ENCODE measurements at places on chromosomes 2 and 18.

GRCh38 chr18:49206717-49207116 lies 253.7 kb downstream of the DYM start:
- H3K27ac ChIP-seq: peak overlapping the region; percentile 42
- H3K4me1 ChIP-seq: peaks cover 21% of the 10 kb centered on the region
- H3K4me3 ChIP-seq: no peak overlapping the region
- peaks cover 2% of the 10 kb centered on the region for H3K27me3 ChIP-seq
- DNase-seq: peak; percentile 13

DNA sequence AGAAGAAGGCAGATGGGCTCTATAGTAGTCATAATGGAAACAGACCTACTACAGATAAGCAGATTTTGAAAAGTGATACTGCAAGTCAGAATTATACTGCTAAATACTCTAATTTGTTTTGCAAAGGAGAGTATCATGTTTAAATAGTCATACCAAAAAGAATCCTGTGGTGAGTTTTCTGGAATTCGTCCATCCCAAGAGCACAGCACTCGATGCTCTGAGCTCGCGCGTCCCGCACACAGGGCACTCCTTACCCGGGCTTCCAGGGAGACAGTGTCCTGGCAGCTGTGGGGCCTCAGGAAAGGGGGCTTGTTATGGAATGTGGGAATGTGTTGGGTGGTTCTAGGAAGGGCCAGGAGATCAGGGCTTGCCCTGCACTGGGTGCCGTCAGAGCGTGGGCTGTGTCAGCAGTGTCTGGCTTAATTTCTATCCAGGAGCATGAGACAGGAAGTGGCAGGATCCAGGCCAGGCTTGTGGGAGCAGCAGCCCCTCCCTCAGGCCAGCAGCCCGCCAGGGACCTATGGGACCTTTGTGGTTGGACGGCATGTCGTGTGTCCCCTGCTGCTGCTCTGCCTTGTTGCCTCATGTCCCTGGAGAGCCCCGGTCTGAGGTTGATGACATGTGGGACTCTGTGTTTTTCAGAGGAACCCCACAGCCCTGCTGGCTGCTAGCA lies 193.2 kb upstream of the TPO start:
- peaks cover 4% of the 10 kb centered on the region for H3K27me3 ChIP-seq
- peaks cover 10% of the 10 kb centered on the region for H3K36me3 ChIP-seq
- peak overlapping the region; percentile 66 for H3K4me3 ChIP-seq
- no peak for DNase-seq
- H3K4me1 ChIP-seq: peaks cover 6% of the 10 kb centered on the region

DNA sequence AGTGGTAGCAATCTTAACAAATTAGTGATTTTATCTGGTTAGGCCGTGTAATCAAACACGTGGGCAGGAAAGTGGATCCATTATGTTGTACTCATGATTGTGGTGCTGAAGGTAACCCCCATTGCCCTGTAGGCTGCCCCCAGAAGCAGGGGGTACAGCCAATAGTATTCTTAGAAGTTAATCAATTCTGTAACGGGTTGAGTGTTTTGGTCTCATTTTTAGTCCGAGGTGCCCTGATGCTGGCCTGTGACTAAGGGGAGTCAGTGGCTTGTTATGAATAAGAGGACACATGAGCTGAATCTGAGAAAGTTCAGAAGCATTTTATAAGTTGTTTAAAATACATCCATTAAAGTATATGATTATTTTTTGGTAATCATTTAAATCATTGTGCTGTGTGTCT lies 8.6 kb downstream of the EPAS1 start:
- H3K36me3 ChIP-seq: peaks cover 11% of the 10 kb centered on the region
- H3K27me3 ChIP-seq: peaks cover 3% of the 10 kb centered on the region
- H3K4me3 ChIP-seq: no peak overlapping the region
- peak overlapping the region; percentile 29 for H3K27ac ChIP-seq
- DNase-seq: no peak
- H3K4me1 ChIP-seq: peaks cover 76% of the 10 kb centered on the region

DNA sequence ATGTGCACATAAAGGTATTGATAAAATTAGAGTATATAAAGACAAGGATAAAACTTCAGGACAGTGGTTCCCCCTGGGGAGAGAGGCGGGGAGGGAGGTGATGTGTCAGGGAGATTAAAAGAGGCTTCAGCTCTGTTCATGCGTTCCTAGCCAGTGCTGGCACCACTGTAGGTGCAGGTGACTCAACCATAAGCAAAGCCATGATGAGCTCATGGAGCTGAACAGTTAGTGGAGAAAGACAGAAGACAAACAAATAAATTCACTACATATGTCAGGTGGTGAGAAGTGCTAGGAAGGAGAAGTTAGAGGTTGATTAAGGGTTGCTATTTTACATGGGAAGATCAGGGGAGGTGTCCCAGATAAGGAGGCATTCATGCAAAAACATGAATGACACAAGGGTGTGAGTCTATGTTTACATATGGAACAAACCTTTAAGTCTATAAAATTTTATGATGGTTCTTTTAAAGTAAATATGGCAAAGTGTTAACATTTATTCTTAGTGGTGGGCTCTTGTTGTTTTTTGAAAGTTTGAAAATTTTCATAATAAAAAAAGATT lies 136.0 kb downstream of the ANKRD44 start:
- DNase-seq: peak; percentile 68
- peaks cover 33% of the 10 kb centered on the region for H3K4me1 ChIP-seq
- H3K27me3 ChIP-seq: no peaks in the 10 kb centered on the region

GRCh38 chr2:8540552-8541055 lies 141.3 kb upstream of the ID2 start:
- H3K36me3 ChIP-seq: no peaks in the 10 kb centered on the region
- peaks cover 31% of the 10 kb centered on the region for H3K4me1 ChIP-seq
- no peak overlapping the region for H3K4me3 ChIP-seq
- H3K27me3 ChIP-seq: peaks cover 21% of the 10 kb centered on the region
- H3K27ac ChIP-seq: no peak overlapping the region
- no peak for DNase-seq

DNA sequence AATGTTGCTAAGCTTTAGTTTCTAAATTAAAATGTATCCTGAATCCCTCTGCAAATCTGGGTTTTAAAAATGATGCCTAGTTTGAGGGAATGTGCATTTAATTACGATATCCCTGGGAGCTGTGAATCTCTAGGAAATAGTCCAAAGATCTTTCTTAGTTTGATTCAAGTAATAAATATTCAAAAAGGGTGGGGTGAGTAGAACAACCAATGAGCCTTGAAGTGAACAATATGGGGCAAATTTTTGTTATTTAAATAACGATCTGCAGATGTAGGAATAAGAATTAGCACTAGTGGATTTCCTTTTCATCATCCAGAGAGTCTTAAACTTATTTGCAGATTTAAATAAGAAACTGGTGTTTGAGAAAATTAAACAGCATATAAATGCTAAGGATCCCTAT lies 106.3 kb downstream of the ACVR1 start:
- DNase-seq: no peak
- H3K27me3 ChIP-seq: no peaks in the 10 kb centered on the region
- no peak overlapping the region for H3K4me3 ChIP-seq
- peaks cover 26% of the 10 kb centered on the region for H3K36me3 ChIP-seq
- no peak overlapping the region for H3K27ac ChIP-seq

- peaks cover 10% of the 10 kb centered on the region for H3K36me3 ChIP-seq
- no peak overlapping the region for H3K4me3 ChIP-seq
- H3K27ac ChIP-seq: no peak overlapping the region
- H3K4me1 ChIP-seq: peaks cover 7% of the 10 kb centered on the region
- H3K27me3 ChIP-seq: peaks cover 27% of the 10 kb centered on the region
These were observed 9.2 kb downstream of the ADRA2B start for GRCh38 chr2:96106991-96107707.

GRCh38 chr18:24913507-24914170 lies 438.3 kb downstream of the ZNF521 start:
- H3K4me1 ChIP-seq: no peaks in the 10 kb centered on the region
- H3K36me3 ChIP-seq: no peaks in the 10 kb centered on the region
- no peak for DNase-seq
- no peak overlapping the region for H3K27ac ChIP-seq

DNA sequence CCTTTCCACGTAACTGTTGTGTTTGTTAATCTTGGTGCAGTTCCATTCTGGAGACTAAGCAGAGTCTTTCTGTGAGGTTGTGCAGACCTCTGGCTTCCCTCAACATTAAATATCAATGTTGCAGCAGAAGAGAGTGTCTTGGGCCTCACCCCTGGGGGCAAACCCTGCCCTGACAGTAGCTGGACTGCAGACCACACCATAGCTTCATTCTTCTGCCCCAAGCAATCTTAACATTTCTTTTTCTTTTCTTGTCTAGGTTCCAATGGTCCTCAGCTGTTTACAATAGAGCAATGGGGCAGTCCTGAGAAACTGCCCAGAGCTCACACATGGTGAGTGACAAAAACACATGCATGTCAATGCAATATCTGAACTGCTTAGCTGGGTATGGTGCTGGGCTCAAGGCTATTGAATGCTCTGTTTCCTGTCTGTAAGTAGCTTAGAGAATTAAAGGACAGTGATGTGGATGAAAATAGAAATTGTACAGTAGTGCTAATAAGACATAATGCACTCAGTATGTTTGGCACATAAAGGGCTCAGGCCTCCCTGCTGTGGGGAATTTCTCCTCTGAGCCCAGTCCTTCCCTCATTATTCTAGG lies 237.6 kb downstream of the ALPK2 start:
- peaks cover 30% of the 10 kb centered on the region for H3K4me1 ChIP-seq
- H3K27me3 ChIP-seq: no peaks in the 10 kb centered on the region
- DNase-seq: no peak
- H3K36me3 ChIP-seq: peaks cover 8% of the 10 kb centered on the region
- H3K27ac ChIP-seq: no peak overlapping the region

DNA sequence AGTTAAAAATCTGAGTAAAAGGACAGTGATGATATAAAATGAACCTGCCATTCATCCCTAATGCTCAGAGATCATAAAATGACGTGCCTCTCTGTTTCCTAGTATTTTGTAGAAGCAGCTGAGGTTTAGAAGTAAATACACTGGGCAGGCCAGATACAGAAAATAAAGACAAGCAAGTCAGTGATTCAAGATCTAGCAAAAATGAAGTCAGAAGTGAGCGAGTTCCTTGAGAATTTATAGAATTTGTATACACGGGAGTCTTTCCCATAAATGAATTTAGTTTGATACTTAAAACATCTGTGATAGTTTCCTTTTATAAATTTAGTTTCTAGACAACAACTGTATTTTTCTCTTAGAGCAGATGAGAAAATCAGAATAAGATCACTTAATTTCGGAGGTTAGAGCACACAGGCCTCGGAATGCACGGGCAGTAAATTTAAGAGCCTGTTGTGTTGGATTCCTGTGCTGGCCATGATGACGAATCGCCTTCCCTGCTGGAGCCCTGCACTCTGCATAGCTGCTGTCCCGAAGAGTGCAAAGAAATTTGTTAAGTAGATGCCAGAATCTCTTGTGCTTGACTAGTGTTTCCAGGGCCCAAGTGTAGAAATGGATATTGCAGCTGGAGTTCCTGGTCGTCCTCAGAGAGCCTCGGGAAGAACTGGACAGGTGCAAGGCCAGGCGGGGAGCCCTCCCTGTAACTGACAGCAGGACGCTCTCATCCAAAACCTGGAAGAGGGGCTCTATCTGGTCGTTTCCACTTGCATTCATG lies 83.7 kb upstream of the RBM44 start:
- DNase-seq: no peak
- H3K4me3 ChIP-seq: no peak overlapping the region
- peaks cover 8% of the 10 kb centered on the region for H3K27me3 ChIP-seq
- peak overlapping the region; percentile 53 for H3K27ac ChIP-seq
- H3K36me3 ChIP-seq: peaks cover 22% of the 10 kb centered on the region

GRCh38 chr2:126732682-126733245 lies 76.8 kb downstream of the GYPC start:
- no peak for DNase-seq
- H3K4me1 ChIP-seq: no peaks in the 10 kb centered on the region
- H3K27me3 ChIP-seq: peaks cover 10% of the 10 kb centered on the region

DNA sequence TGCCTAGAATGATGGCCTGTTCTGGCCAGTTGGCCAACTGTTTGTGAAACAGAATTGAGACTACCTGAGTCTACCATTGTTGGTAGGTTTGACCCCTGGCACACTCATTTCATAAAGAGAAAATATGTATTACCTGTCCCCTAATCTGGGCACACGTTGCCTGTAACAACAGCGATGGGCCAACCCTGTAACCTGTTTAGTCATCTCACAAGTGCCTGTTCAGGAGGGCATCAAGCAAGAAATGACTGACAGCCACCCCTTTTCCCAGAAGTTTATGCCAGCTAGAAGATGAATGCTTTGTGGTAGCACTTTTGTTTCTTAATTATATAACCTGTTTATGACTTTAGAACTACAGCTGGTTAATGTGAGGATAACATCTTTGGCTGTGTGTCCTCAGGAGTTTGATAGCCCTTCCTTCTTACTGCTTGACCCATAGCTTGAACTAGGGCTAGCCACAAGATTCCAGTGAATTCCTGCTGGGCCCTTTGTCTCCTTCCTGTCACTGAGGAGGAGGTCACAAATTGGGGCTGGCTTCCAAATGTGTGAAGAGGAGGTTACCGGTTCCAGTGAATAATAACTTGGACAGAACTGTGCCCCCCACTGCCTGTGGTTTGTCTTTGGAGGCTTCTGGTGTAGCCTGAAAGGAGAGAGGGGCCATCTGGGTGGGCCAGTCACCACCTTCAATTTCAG lies 273.9 kb upstream of the EPAS1 start:
- H3K4me3 ChIP-seq: no peak overlapping the region
- H3K27ac ChIP-seq: no peak overlapping the region
- DNase-seq: no peak

DNA sequence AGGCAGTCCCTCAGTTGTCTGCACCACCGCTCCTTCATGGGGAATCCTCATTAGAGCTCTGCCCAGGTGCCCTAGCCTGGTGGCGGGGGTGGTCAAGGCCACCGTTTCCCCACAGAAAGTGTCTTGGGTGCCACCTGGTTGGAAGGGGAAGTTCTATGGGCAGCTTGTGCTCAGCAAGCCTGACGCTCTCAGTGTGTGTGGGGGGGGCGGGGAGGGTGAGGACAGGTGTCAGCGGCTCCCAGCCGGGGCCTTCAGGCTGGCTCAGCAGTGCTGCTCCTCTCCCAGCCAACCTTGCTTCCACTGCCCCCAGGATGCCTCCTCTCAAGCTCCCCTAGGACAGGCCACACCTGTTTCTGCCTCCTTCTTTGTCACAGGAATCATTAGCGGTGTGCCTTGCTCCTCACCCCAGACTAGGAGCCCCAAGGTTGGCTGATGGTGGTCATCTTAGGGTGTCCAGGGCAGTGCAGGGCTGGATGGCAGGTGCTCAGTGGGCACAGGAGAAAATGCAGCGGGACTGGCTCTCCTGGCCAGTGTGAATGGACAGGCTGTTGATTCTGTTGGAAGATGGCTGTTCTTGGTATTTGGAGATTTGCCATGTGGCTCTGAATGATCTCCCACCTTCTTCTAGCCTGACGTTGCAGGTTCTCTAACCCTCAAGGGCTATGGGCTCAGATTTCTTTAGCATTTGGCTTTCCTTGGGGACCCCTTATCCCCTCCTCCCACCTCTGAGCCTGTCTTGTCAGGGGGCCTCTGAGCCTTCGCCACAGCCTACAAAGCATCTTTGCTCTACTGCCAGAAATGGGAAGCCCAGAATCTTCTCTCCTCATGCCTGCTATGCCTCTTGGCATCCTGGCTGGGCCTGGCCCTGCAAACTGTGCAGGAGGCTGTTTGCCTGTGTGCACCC lies 185.8 kb upstream of the HS6ST1 start:
- peaks cover 24% of the 10 kb centered on the region for H3K27me3 ChIP-seq
- no peaks in the 10 kb centered on the region for H3K4me1 ChIP-seq
- DNase-seq: no peak
- H3K4me3 ChIP-seq: no peak overlapping the region

- peak overlapping the region; percentile 66 for H3K4me3 ChIP-seq
- peak; percentile 100 for DNase-seq
- H3K4me1 ChIP-seq: peaks cover 37% of the 10 kb centered on the region
- H3K27me3 ChIP-seq: peaks cover 6% of the 10 kb centered on the region
These were observed 4.4 kb downstream of the CCL20 start for GRCh38 chr2:227817850-227818674.

GRCh38 chr2:73033766-73034381 lies 37.6 kb downstream of the SFXN5 start:
- no peaks in the 10 kb centered on the region for H3K36me3 ChIP-seq
- H3K27ac ChIP-seq: no peak overlapping the region
- DNase-seq: no peak
- peaks cover 3% of the 10 kb centered on the region for H3K27me3 ChIP-seq
- H3K4me1 ChIP-seq: no peaks in the 10 kb centered on the region

All from HFFc6 (cell line).